Foreskin keratinocyte (primary cell): ENCODE measurements at places on chromosomes 6 and 20. TPM values are rescaled to one million over a fixed set of nuclear protein-coding genes. Genes with fewer than 3 reads are reported as not detected.
A peak's percentile ranks its signal among the peaks of the same experiment; 100 is the strongest.

The DDX43 gene
- 0.54 and 0.99 TPM in 2 replicates for total RNA-seq

DNA sequence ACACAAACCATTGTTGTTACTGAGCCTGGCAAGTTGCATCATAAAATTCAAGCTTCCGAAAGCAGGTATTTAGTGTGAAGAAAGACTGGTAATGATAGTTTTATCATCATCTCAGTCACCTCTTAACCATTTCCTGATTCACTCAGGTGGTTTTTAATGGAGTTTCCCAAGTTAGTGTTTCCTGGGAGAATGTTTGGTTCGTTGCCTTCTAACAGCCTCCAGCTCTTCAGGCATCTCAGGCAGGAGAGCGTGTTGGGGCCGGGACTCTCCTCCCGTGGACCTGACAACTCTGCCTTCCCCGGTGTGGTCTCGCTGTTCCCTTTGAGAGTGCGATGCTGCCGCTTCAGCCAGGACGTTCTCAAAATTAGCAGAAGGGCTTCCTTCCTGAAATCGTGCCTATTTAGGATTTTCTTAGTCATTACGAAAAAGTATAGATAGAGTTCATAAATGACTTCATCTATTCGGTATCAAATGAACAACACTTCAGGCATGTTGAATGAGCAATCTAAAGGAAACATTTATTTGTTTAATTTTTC is 105.0 kb upstream of the QKI start:
- DNase-seq: peak; percentile 89

The GPR6 gene
- not detected in 2 replicates for total RNA-seq

The SLC22A1 gene
- 0.14 and 0.60 TPM in 2 replicates for total RNA-seq

DNA sequence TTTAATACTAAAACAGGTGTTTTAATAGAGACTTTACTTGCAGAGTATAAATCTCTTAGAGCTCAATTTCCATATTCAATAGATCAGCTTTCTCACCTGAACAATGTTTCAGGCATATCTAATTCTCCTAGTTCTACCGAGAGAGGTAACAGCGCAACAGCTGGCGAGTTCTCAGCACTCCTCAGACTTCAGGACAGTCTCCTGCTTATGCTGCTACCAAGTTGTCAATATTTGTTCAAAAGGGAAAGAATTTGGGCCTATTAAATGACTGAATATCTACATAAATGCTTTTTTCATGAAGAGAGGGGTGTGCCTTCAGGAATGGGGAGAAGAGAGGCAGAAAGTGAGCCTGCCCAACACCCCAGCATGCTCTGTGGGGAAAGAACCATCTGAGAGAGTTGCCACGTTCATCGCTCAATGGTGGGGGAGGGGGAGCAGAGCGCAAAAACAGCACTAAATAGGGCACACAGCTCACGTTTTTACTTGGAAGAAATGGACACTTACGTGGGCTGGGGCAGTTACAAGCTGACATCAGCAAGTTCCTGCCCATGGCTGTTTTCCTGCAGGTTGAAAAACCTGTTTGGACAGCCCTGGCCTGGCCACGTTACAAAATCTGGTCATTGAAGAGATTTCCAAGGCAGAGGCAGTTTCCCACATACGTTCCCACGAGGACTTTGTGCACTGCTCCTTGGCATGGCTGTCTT is 38.0 kb downstream of the EZR start:
- peak; percentile 51 for DNase-seq

DNA sequence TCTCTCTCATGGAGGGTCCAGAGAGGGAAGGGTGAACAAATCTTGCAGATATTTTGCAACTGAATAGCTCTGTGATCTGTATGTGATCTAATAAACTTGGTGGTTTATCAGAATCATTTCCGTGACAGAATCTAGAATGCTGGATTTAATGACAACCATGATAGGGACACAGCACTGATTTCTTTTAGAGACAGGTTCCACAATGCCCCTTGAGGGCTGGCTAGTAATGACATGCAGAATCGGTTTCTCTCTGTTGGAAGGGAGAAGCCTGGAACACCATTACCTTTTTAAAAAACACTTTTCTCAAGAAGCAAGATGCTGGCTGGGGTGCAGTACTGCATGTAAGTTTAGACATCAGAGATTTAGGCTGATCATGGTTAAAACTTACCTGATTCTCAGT is 313.4 kb downstream of the CDH26 start:
- no peak for DNase-seq

- peak; percentile 63 for DNase-seq
These were observed 23.0 kb upstream of the FLRT3 start for GRCh38 chr20:14360416-14360815.

- no peak for DNase-seq
These were observed 110.5 kb downstream of the RTN4IP1 start for GRCh38 chr6:106518748-106519147.

- DNase-seq: no peak
These were observed 13.5 kb upstream of the DAAM2 start for GRCh38 chr6:39778581-39779255.

- no peak for DNase-seq
These were observed 85.4 kb downstream of the CBFA2T2 start for GRCh38 chr20:33575282-33575681.

- no peak for DNase-seq
These were observed 27.8 kb upstream of the MROH8 start for GRCh38 chr20:37207171-37207570.

The DNMT3B gene
- 2.6 and 2.7 TPM in 2 replicates for total RNA-seq

DNA sequence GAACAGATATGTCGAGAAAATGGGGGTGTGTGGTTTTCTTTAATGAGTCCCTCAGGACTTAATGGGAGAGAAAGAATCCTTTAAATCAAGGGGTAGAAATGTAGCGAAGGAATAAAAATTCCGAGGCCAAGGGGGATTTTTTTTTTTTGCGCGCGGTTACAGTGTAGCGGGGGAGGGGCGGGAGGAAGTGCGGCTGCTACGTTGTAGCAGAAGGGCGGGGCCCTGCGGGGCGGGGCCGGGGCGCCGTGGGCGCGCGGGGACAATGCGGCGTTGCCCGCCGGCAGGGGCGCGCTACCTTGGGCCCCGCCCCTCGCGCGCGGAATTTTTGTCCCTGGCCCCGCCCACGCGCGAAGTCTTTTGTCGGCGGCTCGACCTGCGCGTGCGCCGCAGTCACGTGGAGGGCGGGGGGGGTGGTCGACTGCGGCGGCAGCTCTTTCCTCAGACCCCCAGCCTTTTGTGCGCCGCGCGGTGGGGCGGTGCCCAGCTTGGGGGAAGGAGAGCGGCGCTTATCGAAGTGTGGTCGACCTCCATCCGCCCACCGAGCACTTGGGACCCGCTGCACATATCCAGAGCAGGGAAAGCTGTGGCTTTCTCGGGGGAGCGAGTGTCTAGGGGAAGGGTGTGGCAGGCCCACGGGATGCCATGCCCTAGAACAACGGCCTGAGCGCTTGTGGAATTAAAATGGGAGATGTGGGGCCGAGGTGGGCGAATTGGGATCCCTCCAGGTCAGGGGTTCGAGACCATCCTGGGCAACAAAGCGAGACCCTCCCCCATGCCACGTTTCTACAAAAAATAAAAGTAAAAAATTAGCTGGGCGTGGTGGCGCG is 1.3 kb downstream of the TUBB start:
- no peak for DNase-seq

DNA sequence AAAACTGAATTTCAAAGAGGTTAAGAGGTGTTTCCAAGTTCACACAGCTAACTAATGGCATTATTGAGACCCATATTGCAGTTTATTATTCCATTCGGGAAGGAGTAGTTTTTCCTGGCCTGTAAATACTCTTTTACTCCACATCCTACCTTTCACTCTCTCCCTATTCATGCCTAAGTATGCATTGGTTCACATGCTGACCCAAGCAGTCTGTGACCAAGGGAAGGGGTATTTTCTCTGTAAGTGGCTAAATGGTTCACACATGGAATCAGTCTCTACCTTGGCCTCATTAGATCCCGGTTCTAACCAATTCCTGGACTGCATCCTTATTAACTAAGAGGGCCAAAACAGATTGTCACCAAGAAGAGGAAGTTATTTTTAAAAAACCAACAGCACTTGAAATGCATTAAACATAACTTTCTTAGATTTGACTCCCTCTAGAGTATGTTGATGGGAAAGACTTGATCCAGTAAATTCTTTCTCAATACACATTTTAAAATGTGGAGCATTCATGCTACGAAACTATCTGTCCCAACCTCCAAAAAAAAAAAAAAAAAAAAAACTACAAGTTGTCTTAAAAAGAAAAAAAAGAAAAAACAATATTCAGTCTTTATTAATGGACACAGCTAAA is 17.8 kb upstream of the RSPO3 start:
- DNase-seq: no peak

The KCNG1 gene
- 12.8 and 28.2 TPM in 2 replicates for total RNA-seq

- no peak for DNase-seq
These were observed 2.7 kb downstream of the DLL1 start for GRCh38 chr6:170288091-170288631.

The CLPSL2 gene
- total RNA-seq: not detected in 2 replicates
